ENCODE measurements at places on chromosomes 11 and 22. TPM values are rescaled to one million over a fixed set of nuclear protein-coding genes. Genes with fewer than 3 reads are reported as not detected.

MLC1 gene
- polyA plus RNA-seq = 0.32 TPM

JAM3 gene
- polyA plus RNA-seq = 0.67 TPM

KCNJ11 gene
- 1.9 TPM for polyA plus RNA-seq

CRYBB2 gene
- polyA plus RNA-seq = not detected

CCDC188 gene
- not detected for polyA plus RNA-seq

PPP2R5B gene
- 8.2 TPM for polyA plus RNA-seq

SLC17A6 gene
- polyA plus RNA-seq = not detected

GNG3 gene
- 9.0 TPM for polyA plus RNA-seq

PLA2G3 gene
- polyA plus RNA-seq = not detected

P2RY2 gene
- 7.4 TPM for polyA plus RNA-seq

CTSF gene
- polyA plus RNA-seq = 2.2 TPM

LIF gene
- 4.2 TPM for polyA plus RNA-seq

ROM1 gene
- 0.54 TPM for polyA plus RNA-seq

MEN1 gene
- 23.4 TPM for polyA plus RNA-seq

RASGRP2 gene
- polyA plus RNA-seq = 3.7 TPM

ZC3H12C gene
- 16.8 TPM for polyA plus RNA-seq

BLID gene
- not detected for polyA plus RNA-seq

Measured in small intestine (tissue), 16 donors.